Smooth muscle cell of bladder (primary cell): ENCODE measurements at places on chromosomes 16 and 17. TPM values are rescaled to one million over a fixed set of nuclear protein-coding genes. Genes with fewer than 3 reads are reported as not detected.

SMIM5 gene
- total RNA-seq, result not detected in 2 replicates

GPR139 gene
- not detected in 2 replicates for total RNA-seq

CRAMP1 gene
- total RNA-seq, result 3.7 and 5.3 TPM in 2 replicates

CIITA gene
- total RNA-seq, result under 0.01 and 0.09 TPM in 2 replicates

OR3A3 gene
- not detected in 2 replicates for total RNA-seq

CDRT4 gene
- 1.8 and 2.1 TPM in 2 replicates for total RNA-seq

ATXN7L3 gene
- 25.9 and 31.5 TPM in 2 replicates for total RNA-seq

LMF1 gene
- total RNA-seq, result 12.3 and 12.9 TPM in 2 replicates

TAF15 gene
- 49.5 and 55.0 TPM in 2 replicates for total RNA-seq

FOXL1 gene
- 2.7 and 3.1 TPM in 2 replicates for total RNA-seq

CLEC18B gene
- total RNA-seq, result 0.14 and 0.55 TPM in 2 replicates

ERAL1 gene
- 12.7 and 15.6 TPM in 2 replicates for total RNA-seq

CACNG1 gene
- total RNA-seq, result not detected in 2 replicates

METTL2A gene
- 16.5 and 19.7 TPM in 2 replicates for total RNA-seq

TBX6 gene
- total RNA-seq, result under 0.01 and 0.09 TPM in 2 replicates

ULK2 gene
- 50.5 and 54.3 TPM in 2 replicates for total RNA-seq

GFAP gene
- total RNA-seq, result 0.14 TPM in 1 of 2 replicates, not detected in the other
